ENCODE measurements at places on chromosomes 3 and 15.

- DNase-seq, result no peak
These were observed 190.0 kb downstream of the CACNA2D3 start for GRCh38 chr3:54312156-54312899.

- DNase-seq, result no peak
These were observed 35.6 kb upstream of the TLE3 start for GRCh38 chr15:70133296-70133695.

GRCh38 chr15:101438482-101439284, 50.8 kb downstream of the PCSK6 start:
- no peak for DNase-seq

DNA sequence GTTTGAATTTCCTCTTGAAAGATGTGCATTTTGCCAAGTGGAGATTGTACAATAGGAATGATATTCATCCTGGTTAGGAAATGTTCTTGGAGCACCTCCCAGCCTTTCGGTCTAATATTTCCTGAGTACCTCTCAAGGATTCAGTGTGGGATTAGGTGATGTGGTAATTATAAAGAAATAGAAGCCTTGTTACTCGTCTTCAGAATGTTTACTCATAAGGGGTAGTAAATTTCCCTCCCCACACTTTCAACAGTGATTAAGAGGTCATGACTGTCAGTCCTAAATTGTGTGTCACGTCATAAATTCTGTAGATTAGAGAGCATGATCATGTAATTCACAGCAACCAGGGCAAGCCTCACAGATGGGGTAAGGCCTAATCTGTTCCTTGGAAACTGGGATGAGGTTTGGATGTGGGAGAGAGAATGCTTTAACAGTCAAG, 633.1 kb upstream of the TBL1XR1 start:
- no peak for DNase-seq

GRCh38 chr3:65786890-65787289, 251.8 kb downstream of the MAGI1 start:
- DNase-seq, result no peak

DNA sequence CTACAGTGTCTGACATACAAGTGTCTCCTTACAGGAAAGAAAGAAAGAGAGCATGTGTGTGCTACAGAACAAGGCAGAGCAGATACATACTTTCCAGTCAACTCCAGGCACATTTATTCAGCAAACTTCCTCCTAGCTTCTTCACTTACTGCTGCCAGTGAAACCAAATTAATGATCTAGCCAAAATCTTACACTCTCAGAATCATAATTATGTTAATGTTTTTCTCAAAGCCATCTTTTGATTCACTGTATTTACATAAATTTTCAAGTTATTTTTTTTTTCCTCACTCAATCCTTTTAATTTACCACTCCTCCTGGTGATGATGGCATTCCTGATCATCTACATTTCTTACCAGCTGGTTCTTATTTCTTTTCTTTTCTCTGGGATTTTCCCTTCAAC, 326.7 kb downstream of the IGSF11 start:
- no peak for DNase-seq

DNA sequence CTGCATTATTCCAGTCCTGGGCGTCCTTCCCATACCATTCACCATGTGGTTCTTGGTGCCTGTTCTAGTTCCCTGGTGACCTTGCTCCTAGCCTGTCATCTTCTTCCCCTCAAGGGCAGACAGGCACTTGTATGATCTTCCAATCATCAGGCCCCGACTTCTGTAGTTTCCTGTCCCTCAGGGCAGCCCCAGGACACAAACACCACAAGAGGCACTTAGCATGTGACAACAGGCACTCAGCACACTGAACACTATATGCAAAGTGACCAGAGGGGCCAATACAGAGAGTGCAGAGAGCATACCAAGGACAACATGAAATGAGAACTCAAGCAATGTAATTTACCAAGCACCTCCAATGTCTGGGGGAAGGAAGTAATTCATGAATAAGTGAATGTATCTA, 17.9 kb downstream of the TMEM40 start:
- no peak for DNase-seq

GRCh38 chr15:58957101-58957973, 23.9 kb upstream of the SLTM start:
- DNase-seq, result peak; percentile 48

DNA sequence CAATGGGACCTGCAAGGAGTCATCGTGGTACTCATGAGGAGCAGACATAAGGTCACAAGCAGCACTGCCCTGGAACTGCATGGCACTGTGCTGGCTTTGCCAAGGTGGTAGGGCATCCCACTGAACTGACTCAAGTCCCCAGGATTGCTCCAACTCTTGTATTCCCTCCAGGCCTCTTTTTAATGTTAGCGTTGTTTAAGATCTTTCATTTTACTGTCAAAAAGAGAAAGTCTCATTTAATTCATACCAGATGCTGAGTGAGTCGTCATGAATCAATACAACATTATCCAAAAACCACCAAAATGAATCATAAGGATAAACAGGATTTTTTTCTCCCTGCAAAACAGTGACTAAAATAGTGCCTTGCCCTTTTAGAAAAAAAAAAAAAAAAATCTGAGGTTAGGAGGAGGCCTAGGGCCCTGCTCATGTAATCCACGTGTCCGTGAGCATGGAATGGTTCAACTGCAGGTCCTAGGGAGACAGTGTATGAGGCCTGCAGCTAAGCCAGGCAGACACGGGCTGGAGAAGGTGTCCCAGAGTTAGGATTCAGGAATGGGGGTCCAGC, 36.7 kb upstream of the BLM start:
- DNase-seq, result no peak

GRCh38 chr3:53342353-53342752, 5.0 kb downstream of the DCP1A start:
- no peak for DNase-seq

GRCh38 chr3:22141769-22142168, 390.8 kb upstream of the ZNF385D start:
- DNase-seq, result no peak

DNA sequence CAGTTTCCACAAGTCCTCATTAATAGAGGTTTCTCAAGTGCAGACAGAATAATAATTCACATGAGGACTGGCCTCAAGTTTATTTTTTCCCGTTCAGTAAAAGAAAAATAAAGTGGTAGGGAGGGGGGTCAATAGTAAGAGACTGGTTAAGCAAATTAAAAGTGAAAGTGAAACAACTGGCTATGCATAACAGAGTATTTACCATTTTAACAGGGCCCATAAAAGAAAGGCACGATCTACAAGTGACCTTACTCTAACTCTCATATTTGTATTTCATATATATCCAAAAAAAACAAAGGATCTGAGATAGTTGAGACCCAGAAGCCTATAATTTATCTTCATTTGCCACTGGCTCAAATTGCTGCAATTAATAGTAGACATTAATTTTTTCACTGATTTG, 686.3 kb downstream of the NTRK3 start:
- no peak for DNase-seq

- no peak for DNase-seq
These were observed 69.3 kb downstream of the CHST2 start for GRCh38 chr3:143188881-143189280.

DNA sequence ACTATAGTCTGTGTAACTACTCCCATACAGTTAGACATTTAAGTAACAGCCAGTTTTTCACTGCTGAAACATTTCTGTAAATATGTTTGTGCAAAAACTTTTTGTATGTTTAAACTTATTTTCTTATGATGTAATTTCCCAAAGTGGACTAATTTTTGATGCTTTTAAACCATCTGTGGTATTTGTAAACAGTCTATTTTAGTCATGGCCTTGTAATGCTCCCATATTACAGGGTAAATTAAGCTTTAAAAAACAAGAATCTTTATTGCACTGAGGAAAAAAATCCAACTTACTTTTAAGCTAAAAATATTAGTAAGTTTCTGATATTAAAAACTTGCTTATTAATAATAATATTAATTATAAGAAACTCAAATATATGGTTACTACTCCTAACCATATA, 13.5 kb downstream of the CCDC14 start:
- no peak for DNase-seq

- DNase-seq, result no peak
These were observed 35.5 kb downstream of the CERS3 start for GRCh38 chr15:100493213-100493612.

GRCh38 chr3:37243820-37244748, 69.7 kb upstream of the LRRFIP2 start:
- DNase-seq, result peak; percentile 10

DNA sequence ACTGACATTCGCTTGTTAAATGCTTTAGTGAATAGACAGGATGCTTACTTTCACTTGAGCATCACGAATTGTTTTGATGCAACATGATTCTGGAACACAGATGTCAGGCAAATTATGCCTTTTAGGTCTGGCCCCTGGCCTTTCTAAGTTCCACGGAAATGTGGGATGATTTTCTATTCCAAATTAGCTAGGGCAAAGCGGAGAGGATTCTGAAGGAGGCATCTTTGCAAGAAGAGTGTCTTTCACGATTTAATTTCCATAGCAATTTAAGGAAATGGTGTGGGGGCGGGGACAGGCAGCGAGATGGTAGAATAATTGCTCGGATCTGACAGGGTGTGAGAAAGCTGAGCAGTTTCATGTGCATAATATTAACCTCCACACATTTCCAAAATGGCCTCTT, 238.5 kb upstream of the KCNMB2 start:
- no peak for DNase-seq

DNA sequence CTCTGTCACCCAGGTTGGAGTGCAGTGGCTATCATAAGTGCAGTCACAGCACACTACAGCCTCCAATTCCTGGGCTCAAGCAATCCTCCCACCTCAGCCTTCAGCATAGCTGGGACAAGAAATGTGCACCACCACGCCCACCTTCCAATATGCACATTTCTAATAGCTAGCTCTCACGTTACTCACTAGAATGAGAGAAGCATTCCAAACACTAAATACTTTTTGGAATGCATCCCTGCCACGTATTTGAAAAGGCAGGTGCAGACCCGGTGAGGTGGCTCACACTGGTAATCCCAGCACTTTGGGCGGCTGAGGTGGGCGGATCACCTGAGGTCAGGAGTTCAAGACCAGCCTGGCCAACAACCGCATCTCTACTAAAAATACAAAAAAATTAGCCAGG, 7.6 kb upstream of the TCF12 start:
- no peak for DNase-seq

DNA sequence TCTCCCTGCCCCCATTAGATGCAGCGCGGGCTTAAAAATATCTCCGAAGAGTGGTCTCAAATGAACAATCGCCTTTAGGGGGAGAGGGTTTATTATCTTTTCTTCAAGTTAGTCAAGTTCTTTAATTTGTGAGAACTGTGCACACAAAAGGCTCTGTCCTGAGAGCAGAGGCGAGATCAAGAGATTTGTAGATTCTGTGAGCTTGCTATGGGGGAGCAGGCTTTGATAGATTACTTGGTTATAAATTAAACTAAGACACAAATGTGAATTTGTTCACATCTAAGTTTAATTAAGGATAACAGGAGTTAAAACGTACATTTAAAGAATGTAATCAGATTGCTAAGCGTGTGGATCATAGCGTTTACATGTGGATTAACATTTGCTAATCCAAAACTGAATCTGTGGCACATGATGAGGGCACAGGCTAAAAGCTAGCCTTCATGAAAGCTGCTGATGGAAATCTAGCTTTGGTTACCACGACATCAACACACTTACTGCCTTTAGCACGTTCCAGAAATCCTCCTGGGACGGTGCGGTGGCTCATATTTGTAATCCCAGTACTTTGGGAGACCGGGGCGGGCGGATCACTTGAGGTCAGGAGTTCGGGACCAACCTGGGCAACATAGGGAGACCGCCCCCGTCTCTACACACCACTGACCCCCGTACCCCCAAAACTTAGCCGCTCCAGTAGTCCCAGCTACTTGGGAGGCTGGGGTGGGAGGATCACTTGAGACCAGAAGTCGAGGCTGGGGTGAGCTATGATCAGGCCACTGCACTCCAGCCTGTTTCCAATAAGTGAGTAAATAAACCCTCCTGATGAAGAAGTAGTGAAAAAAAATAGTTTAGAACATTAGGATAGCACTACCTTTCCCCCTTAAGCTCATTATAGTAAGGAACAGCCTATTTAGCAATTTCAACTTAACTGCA, 1.0 kb upstream of the PRTG start:
- DNase-seq, result no peak
